ENCODE measurements at places on chromosomes 16 and 17. TPM values are rescaled to one million over a fixed set of nuclear protein-coding genes. Genes with fewer than 3 reads are reported as not detected.

DNA sequence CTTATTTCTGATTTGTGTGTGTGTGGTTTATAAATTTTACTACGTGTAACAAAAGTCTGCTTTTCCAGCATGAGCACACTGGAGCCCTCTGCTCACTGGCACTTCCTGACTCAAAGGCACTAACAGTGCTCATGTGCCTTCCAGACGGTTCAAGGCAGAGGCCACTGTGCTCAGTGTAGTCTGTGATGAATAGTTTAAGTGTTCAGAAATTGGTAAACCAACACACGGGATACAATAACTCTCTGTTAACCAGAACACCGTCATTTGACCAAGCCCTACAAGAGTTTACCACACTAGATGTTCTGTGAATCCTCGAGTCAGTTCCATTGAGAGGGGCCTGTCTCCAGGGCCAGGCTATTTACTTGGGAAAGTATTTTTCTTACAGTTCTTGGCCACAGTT, 191.9 kb downstream of the MRTFB start:
- DNase-seq: no peak

The NOXO1 gene
- total RNA-seq: 1.3 TPM

The SLFN14 gene
- not detected for total RNA-seq

The ZNF629 gene
- total RNA-seq: 42.5 TPM

All from glutamatergic neuron (in vitro differentiated cells).